ENCODE measurements at places on chromosomes 13 and 19. TPM values are rescaled to one million over a fixed set of nuclear protein-coding genes. Genes with fewer than 3 reads are reported as not detected.
A peak's percentile ranks its signal among the peaks of the same experiment; 100 is the strongest.

GRCh38 chr19:38686530-38686888 lies 39.1 kb downstream of the ACTN4 start:
- H3K36me3 ChIP-seq, result peaks cover 7% of the 10 kb centered on the region
- H3K4me3 ChIP-seq, result no peak overlapping the region
- H3K4me1 ChIP-seq, result peaks cover 36% of the 10 kb centered on the region
- no peak for DNase-seq
- no peaks in the 10 kb centered on the region for H3K27me3 ChIP-seq
- H3K27ac ChIP-seq, result peak overlapping the region; percentile 73

DNA sequence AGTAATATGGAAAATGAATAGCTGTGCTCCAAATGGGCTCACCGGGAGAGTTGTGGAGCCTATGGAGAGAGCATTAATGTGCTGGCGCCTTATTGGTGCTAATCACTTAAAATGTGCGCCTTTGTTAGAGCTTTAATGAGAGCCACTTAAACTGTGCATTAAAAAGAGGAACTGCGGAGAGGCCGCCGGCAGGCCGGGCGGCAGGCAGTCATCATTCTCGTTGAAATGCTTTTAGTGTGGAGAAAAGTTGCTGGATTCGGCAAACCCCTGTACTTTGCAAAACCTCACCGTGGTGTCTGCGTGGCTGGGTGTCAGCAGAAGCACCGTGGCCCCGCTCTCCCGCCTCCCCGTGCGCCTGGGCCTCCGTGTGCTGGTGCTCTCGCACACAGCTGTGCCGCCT lies 105.5 kb downstream of the KDM4B start:
- H3K4me1 ChIP-seq, result no peaks in the 10 kb centered on the region
- no peak overlapping the region for H3K27ac ChIP-seq
- H3K4me3 ChIP-seq, result no peak overlapping the region
- DNase-seq, result no peak
- H3K27me3 ChIP-seq, result no peaks in the 10 kb centered on the region
- H3K36me3 ChIP-seq, result peaks cover 62% of the 10 kb centered on the region

GRCh38 chr19:53195265-53195903 lies 2.2 kb upstream of the ZNF665 start:
- H3K27ac ChIP-seq, result no peak overlapping the region
- H3K27me3 ChIP-seq, result no peaks in the 10 kb centered on the region
- H3K4me1 ChIP-seq, result peaks cover 6% of the 10 kb centered on the region
- no peak overlapping the region for H3K4me3 ChIP-seq

- no peak overlapping the region for H3K4me3 ChIP-seq
- H3K4me1 ChIP-seq, result no peaks in the 10 kb centered on the region
- DNase-seq, result no peak
- H3K36me3 ChIP-seq, result no peaks in the 10 kb centered on the region
- H3K27me3 ChIP-seq, result peaks cover 20% of the 10 kb centered on the region
These were observed 30.4 kb upstream of the CEACAM21 start for GRCh38 chr19:41545547-41545946.

DNA sequence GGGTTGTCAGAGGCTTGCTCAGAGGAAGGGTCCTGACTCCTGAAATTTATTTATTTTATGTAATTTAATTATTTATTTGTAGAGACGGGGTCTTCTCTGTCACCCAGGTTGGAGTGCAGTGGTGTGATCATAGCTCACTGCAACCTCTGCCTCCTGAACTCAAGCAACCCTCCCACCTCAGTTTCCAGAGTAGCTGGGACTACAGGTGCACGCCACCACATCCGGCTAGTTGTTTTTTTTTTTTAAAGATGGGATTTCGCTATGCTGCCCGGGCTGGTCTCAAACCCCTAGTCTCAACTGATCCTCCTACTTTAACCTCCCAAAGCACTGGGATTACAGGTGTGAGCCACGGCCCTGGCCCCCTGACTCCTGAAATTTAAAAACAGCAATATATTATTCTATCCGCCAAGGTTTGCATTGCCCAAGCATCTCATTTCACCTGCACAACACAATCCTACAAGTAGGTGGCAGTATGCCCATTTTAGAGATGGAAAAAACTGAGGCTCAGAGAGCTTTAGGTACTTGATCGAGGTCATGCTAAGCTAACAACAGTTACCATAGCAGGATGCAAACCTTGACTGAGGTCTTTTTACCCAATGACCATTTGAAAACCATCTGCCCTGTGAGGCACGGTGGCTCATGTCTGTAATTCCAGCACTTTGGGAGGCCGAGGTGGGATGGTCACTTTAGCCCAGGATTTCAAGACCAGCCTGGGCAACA lies 18.1 kb downstream of the ARHGEF18 start:
- H3K27ac ChIP-seq, result no peak overlapping the region
- H3K4me1 ChIP-seq, result no peaks in the 10 kb centered on the region
- H3K4me3 ChIP-seq, result no peak overlapping the region
- no peaks in the 10 kb centered on the region for H3K36me3 ChIP-seq
- H3K27me3 ChIP-seq, result peaks cover 1% of the 10 kb centered on the region
- peak; percentile 33 for DNase-seq

- H3K36me3 ChIP-seq, result no peaks in the 10 kb centered on the region
- H3K4me1 ChIP-seq, result no peaks in the 10 kb centered on the region
- H3K4me3 ChIP-seq, result peak overlapping the region; percentile 46
These were observed 4.8 kb upstream of the LAMP1 start for GRCh38 chr13:113292021-113292862.

DNA sequence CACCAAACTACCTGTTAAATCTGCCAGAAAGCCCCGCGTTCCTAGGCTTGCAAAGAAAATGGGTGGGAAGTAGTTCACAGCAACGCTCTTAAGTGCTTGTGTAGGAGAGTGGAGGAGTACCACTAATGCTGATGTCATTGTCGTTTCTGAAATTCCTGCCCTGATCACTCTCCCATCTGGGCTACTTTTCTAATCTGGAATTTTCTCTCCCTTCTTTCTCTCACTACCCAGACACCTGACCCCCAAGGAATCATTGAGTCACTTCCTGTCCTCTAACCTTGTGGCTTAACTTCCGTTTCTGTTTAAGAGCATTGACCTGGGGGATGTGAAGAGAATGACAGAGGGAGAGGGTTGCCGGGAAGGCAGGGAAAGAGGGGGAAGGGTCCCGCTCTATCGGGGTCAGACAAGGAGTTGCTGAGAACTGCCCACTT lies 98.7 kb downstream of the STARD13 start:
- H3K36me3 ChIP-seq, result peaks cover 9% of the 10 kb centered on the region
- no peaks in the 10 kb centered on the region for H3K27me3 ChIP-seq
- DNase-seq, result peak; percentile 89
- H3K27ac ChIP-seq, result peak overlapping the region; percentile 36

DNA sequence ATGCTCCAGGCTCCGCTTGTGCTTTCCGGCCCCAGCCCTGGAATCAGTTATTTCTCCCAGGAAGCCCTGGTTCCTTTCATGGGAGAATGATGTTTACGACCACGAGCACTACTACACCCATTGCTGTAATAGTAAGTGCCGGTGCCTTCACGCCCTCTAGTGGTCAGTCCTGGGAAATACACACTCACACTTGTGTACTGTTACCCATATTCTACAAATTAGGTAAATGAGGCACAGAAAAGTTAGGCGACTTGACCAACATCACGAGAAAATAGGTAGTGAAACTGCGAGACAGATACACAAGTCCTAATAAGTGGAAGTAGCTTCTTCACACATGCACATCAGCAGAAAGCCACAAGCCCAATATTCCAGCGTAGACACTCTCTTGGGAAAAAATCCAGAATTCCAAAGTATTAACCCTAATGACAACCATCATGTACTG lies 21.7 kb downstream of the CEACAM21 start:
- DNase-seq, result peak; percentile 55
- H3K27ac ChIP-seq, result no peak overlapping the region

Gene CFAP97D2
- not detected for polyA plus RNA-seq

Gene PLPP2
- polyA plus RNA-seq, result 4.2 TPM

Gene VPS36
- 14.8 TPM for polyA plus RNA-seq

Gene CLEC17A
- 0.05 TPM for polyA plus RNA-seq

Measured in IMR-90 (cell line).